ENCODE measurements at places on chromosomes 13 and 19.

DNA sequence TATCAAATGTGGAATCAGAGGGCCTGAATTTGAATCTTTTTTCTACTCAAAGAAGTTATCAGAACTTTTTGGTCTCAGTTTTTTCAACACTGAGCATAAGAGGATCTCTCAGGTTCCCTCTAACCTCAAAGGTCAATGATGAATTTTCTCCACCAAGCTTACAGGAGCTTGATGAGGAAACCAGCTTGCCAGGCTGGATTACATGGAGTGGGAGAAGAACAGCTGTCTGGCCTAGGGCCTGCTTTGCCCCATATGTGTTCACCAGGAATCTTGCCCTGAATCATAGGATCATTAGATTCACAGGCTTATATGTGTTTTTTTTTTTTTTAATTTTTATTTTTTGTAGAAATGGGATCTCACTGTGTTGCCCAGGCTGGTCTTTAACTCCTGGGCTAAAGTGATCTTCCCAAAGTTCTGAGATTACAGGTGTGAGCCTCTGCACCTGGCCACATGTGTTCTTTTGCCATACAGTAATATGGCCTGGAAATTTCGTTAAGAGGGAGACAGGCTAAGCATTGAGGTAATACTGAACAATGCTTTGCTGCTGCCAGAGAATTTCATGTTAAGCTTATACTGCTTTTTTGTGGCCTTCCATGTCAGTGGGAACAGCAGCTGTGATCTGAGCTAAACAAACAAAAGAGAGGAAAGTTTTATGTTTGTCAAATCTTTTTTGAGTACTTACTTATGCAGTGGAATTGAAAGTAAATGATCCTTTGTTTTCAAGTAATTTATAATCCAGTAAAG is 110.6 kb downstream of the DNAJC3 start:
- no peak for DNase-seq

- DNase-seq, result peak; percentile 93
Observed at GRCh38 chr19:51417107-51417809, at the start of gene SIGLEC10. Gene SIGLEC10, minus strand, starts transcription at chr19:51417642. Its CDS starts 61 bp downstream, at chr19:51417581.

GRCh38 chr13:28494778-28495537 is at the start of gene FLT1:
Gene FLT1, minus strand, starts transcription at chr13:28495128. Its CDS starts 285 bp downstream, at chr13:28494843.
- DNase-seq, result peak; percentile 72

GRCh38 chr13:76863022-76863421 is 23.2 kb downstream of the KCTD12 start:
- no peak for DNase-seq

DNA sequence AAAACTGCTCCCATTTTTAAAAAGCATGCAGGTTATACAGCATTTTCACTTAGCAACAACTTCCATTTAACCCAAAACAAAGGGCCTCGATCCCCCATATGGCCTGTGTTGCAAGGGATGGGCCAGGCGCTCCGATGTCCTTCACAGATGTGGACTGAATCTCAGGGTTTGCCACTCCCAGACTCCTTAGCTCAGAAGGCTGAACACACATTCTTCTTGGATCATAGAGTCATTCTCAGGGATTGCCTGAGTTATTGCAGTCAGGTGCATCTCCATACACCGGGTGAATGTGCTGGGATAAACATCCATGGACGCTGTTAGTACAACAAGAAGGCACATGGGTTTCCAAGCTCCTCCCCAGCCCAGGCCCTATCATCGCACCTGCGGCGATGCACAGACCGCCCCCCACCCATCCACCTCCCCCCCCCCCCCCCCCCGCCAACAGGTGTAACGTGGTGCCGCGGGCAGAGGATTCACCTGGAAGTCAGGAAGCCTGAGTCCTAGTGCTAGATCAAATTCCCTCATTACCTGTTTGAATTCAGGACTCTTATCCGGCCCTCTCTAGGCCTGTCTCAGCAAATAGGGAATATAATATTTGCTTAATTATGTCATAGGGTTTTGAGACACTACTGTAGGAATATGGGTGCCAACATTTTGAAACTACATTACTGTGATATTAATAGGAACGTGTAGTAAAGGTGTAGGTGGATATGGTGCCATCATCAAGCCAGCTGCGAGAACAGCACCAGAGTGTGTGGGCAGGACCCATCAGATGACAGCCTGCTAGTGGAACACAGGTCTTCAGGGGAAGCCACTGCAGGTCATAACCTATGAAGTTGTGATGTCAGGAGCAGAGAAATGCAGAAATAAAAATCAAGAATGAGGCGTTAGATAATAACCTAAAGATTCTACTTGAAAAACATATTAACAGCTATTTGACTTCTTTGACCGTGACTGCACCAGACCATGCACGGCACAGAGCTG is 110.9 kb downstream of the SACS start:
- no peak for DNase-seq

- no peak for DNase-seq
Observed at GRCh38 chr19:1049800-1050199, 9.9 kb downstream of the ABCA7 start.

- no peak for DNase-seq
Observed at GRCh38 chr13:88707646-88708045, 1036.5 kb downstream of the SLITRK5 start.

DNA sequence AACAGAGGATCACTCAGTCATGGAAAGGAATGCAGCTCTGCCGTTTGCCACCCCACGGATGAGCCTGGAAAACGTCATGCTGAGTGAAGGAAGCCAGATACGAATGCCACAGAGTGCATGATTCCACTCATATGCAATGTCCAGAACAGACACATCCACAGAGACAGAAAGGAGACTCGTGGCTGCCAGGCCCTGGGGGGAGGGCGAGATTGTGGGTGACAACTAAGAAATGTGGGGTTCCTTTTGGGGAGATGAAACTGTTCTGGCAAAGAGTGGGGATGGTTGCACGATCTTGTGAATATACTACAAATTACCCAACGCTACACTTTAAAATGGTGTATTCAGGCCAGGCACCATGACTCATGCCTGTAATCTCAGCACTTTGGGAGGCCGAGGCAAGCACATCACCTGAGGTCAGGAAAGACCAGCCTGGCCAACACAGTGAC is 27.2 kb upstream of the NAPA start:
- DNase-seq, result no peak

- DNase-seq, result peak; percentile 84
Observed at GRCh38 chr13:22017226-22017625, 346.4 kb downstream of the FGF9 start.

- DNase-seq, result no peak
Observed at GRCh38 chr13:20465218-20465879, 60.3 kb downstream of the CRYL1 start.

DNA sequence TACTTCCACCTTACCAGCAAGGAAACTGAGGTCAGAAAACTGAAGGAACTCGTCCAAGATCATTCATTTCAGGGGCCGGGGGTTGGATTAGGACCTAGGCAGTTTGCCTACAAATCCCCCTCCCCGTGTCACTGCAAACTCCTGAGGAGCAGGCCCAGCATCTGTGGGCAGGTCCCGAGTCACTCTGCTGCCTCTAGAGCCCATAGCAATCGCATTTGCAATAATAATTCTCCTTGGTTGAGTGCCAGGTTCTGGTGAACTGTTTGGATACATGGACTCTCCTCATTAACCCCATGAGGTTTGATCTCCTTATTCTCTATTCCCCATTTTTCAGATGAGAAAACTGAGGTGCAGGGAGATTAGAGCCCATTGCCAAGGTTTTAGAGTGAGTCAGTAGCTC is 903 bp downstream of the PIN1 start:
- peak; percentile 64 for DNase-seq

GRCh38 chr13:113045251-113046127 is 60.1 kb upstream of the F7 start:
- no peak for DNase-seq

GRCh38 chr13:24308068-24308445 is 1.3 kb upstream of the C1QTNF9 start:
- no peak for DNase-seq

DNA sequence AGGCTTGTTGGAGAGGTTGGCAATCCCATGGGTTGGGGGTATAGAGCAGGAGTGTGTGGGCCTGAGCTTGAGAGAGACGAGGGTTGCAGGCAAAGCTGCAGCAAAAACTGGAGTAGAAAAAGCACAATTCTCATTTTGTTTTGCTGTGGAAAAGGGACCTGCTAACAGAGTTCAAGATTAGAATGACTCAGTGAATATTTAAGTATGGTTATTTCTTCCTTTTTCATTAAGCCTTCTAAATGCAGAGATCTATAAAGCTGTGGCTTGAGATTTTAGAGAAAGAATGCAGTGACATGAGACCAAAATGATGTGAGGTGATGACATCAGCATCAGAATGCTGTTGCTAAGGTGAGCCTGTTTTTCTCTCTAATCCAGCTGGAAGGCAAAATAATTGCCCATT is 10.8 kb upstream of the MBNL2 start:
- DNase-seq, result no peak

- DNase-seq, result peak; percentile 40
Observed at GRCh38 chr13:113192902-113193301, 15.6 kb downstream of the PCID2 start.

DNA sequence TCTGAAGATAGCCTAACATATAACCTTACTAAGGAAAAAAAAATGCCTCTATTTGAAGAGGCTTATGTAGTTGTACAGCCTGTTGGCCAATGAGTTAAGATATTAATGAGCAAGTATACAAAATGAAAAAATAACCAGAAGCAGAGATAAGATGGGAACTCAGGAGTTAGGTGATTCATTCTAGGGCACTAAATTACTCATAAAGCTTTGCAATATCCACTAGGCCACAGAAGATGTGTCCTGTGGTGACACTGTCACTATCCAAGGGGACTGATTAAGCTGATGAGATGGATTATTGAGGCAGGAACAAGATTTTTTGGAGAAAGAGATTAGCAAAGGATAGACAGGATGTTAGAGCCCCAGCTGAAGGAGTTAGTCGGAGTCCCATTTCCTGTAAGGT is 99.6 kb downstream of the LIG4 start:
- DNase-seq, result no peak

GRCh38 chr13:65881561-65882155 is 1348.5 kb downstream of the PCDH9 start:
- no peak for DNase-seq

DNA sequence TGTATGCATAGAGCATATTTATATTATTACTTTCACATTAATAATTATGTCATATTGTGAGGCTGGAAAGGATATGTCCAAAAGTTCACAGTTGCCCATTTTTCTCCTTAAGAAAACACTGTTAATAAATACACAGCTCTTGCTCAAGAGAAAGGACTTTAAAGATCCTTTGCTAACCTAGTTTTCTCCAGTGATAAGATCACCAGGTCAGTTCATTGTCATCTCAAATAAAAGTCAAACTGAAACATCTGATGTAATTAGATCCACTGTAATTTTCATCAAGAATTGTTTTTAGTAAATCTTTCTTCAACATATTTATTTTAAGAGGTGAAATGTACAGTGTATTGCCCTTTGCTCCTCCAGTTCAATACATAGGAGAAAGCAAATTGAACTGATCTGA is 82.8 kb upstream of the KLHL1 start:
- no peak for DNase-seq

- no peak for DNase-seq
Observed at GRCh38 chr19:21127898-21128297, 13.9 kb upstream of the ZNF431 start.

DNA sequence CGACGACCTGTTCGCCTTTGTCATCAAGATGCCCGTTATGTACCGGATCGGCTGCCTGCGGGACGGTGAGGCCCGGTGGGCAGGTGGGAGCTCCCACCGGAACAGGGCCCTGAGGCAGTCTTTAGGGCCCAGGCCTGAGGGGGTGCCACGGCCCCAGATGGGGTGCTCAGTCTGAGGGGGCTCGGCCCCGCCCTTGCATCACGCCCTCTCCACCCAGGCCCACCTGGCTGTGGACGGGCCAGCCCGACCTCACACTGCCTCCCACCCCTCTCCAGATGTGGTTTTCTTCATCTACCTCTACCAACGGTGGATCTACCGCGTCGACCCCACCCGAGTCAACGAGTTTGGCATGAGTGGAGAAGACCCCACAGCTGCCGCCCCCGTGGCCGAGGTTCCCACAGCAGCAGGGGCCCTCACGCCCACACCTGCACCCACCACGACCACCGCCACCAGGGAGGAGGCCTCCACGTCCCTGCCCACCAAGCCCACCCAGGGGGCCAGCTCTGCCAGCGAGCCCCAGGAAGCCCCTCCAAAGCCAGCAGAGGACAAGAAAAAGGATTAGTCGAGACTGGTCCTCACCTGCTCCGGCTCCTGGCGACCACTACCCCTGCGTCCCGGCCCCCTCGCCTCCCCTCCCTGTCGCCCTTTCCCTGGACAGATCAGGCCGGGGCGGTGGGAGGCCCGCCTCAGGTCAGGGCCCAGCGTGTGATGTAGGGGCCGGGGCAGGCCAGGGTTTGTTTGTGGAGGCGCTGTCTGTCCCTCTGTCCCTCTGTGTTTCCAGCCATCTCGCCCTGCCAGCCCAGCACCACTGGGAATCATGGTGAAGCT is 8.7 kb upstream of the RELB start:
- DNase-seq, result no peak

DNA sequence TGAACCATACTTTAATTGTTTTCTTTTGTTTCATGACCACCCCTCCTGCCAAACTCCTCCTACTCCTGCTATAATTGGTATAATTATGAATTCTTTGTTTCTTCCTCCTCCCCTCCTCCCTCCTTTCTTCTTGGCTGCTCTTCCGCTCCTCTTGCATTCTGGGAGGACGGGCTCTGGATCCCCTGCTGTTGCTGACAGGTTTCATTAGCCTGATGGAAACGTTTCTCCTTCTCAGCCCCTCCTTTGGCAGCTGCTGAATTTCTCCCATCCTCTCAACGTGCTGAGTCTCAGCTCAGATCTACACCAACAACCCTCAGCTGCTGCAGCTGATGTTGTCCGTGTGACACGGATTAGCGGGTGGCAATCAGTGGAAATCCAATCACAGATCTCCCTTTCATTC is 97.1 kb upstream of the UBAC2 start:
- DNase-seq, result no peak

- DNase-seq, result peak; percentile 35
Observed at GRCh38 chr19:7997809-7998480, 7.5 kb downstream of the ELAVL1 start.

- peak; percentile 91 for DNase-seq
Observed at GRCh38 chr19:45506989-45507871, at the start of gene VASP. Gene VASP, plus strand, starts transcription at chr19:45507479. Its CDS starts 293 bp downstream, at chr19:45507772.

DNA sequence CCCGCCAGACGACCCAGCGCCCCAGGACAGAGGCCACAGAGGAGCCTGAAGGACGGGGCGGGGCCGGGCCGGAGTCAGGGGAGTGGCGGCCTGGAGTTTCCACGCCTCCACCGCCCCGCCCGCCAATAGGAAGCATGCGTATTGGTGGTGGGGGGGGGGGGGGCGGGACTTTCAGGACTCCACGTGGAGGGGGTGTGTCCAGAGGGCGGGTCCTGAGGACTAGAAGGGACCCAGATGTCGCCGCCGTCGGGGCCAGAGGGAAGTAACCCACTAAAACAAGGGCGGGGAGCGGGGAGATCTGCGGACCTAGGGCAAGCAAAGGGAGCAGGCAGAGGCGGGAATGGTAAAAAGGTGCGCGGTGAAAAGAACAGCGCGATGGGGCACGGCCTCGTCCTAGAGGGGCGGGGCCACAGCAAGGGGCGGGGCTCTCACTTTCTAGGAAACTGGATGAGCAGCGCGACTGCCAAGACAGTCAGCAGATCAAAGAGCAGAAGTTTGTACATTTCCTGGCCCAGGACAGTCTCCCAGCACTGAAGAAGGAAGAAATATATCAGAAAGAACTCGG is 2.8 kb upstream of the LENG1 start:
- peak; percentile 89 for DNase-seq

GRCh38 chr19:41217741-41218140 is 1.3 kb upstream of the AXL start:
- no peak for DNase-seq

All from NB4 (cell line).